ENCODE measurements at places on chromosomes 7 and 10.
A peak's percentile ranks its signal among the peaks of the same experiment; 100 is the strongest.

DNA sequence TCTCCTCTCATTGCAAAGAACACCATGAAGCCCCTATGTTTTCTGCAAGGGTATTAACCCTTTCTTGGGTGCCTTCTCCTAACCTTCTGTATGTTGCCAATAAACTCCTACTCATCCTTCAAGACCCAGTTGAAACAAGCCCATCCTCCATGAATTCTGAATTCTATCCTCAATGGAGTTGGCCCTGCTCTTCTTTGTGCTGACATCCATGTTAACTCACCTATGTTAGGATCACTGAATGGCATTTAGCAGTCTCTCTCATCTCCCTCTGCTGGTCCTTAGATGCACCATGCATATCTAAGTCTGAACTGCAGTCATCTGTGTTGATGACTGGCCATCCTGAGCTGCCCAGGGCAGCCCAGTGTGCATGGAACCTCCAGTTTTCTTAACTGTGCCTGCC, 129.8 kb downstream of the BUB3 start:
- H3K4me1 ChIP-seq = no peaks in the 10 kb centered on the region
- no peak for DNase-seq
- no peaks in the 10 kb centered on the region for H3K27me3 ChIP-seq
- H3K27ac ChIP-seq = no peak overlapping the region
- H3K36me3 ChIP-seq = no peaks in the 10 kb centered on the region

GRCh38 chr7:36928311-36928710, 204.0 kb upstream of the AOAH start:
- no peak for DNase-seq
- no peaks in the 10 kb centered on the region for H3K27me3 ChIP-seq
- H3K27ac ChIP-seq = no peak overlapping the region
- H3K4me3 ChIP-seq = no peak overlapping the region
- no peaks in the 10 kb centered on the region for H3K4me1 ChIP-seq

- no peak overlapping the region for H3K4me3 ChIP-seq
- H3K27me3 ChIP-seq = no peaks in the 10 kb centered on the region
Observed at GRCh38 chr7:37265006-37265405, 183.7 kb downstream of the ELMO1 start.

- H3K27me3 ChIP-seq = no peaks in the 10 kb centered on the region
- peak; percentile 76 for DNase-seq
- H3K4me3 ChIP-seq = no peak overlapping the region
- H3K36me3 ChIP-seq = peaks cover 84% of the 10 kb centered on the region
- no peak overlapping the region for H3K27ac ChIP-seq
Observed at GRCh38 chr7:6148724-6149360, 117.7 kb downstream of the ANKRD61 start.

DNA sequence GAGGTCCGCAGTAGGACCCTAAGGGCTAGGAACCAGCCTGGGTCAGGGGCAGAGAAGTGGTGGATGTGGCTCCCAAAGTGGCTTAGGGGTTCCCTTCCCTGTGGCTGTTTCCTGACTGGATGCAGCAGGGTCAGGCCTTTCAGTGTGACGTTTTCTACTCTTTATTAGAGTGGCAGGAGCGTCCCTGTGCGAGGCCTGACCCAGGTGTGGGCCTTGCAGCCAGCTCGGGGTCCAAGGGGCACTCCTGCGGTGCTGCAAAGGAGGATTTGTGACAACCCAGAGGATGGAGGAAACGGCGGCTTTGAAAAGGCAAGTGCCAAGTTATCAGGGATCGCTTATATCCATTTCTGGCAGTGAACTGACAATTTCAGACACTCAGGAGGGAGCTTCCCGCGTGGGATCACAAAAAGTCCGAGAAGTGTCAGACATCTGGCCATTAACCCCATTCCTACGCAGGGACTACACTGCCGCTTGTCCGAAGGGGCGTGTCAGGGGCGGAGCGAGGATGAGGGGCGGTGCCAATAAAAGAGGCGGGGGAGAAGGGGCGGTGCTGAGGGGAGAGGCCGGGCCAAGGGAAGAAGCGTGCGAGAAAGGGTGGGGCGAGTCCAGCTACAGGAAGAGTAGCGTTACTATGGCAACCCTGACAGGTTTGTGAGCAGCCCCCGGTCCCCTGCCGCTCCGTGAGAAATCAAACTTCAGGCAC, 98.8 kb upstream of the ZNF722 start:
- H3K36me3 ChIP-seq = no peaks in the 10 kb centered on the region
- no peak overlapping the region for H3K27ac ChIP-seq
- H3K4me1 ChIP-seq = peaks cover 12% of the 10 kb centered on the region
- H3K27me3 ChIP-seq = no peaks in the 10 kb centered on the region

DNA sequence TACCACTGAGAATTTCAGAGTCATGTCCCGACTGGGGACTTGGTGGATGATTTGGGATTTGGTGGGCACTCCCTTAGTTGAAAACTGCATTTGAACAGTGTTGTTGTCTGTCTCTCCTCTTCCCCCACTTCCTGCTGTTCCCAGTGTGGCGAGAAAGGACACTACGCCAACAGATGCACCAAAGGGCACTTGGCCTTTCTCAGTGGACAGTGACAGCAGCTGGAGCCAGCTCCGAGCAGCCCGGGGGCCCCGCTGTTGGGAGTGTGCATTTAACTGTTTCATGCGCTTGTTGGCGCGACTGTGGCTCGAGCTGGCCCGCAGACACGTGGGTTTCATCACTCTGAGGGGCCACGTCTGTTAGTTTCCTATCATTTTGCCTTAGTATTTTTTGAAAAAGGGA, 9.7 kb downstream of the ATP5MF start:
- H3K4me3 ChIP-seq = no peak overlapping the region
- no peaks in the 10 kb centered on the region for H3K27me3 ChIP-seq
- peaks cover 31% of the 10 kb centered on the region for H3K4me1 ChIP-seq
- no peak for DNase-seq
- no peak overlapping the region for H3K27ac ChIP-seq
